ENCODE measurements at places on chromosomes 16 and 17. TPM values are rescaled to one million over a fixed set of nuclear protein-coding genes. Genes with fewer than 3 reads are reported as not detected.

The TBC1D3H gene
- not detected for polyA plus RNA-seq

The SMYD4 gene
- 16.9 TPM for polyA plus RNA-seq

The BRICD5 gene
- polyA plus RNA-seq: not detected

The TBC1D3D gene
- not detected for polyA plus RNA-seq

The BCO1 gene
- polyA plus RNA-seq: not detected

The TEX19 gene
- polyA plus RNA-seq: not detected

The CA7 gene
- polyA plus RNA-seq: not detected

The KRT9 gene
- not detected for polyA plus RNA-seq

The SLC47A2 gene
- not detected for polyA plus RNA-seq

The TBC1D3B gene
- not detected for polyA plus RNA-seq

The CCNF gene
- polyA plus RNA-seq: 0.59 TPM

The SEPTIN1 gene
- polyA plus RNA-seq: 242 TPM

The GP1BA gene
- polyA plus RNA-seq: 0.13 TPM

The HNF1B gene
- not detected for polyA plus RNA-seq
